Ascending aorta (tissue), 2 donors: ENCODE measurements at places on chromosomes 4 and X. TPM values are rescaled to one million over a fixed set of nuclear protein-coding genes. Genes with fewer than 3 reads are reported as not detected.

GRCh38 chr4:159027535-159027934 lies 75.3 kb upstream of the RAPGEF2 start:
- no peak for DNase-seq

The ANOS1 gene
- total RNA-seq, result 1.7 TPM

- no peak for DNase-seq
These were observed 107.3 kb downstream of the AMMECR1 start for GRCh38 chrX:110210417-110211139.

The FRMD7 gene
- total RNA-seq, result not detected

- DNase-seq, result no peak
These were observed 45.2 kb upstream of the CLCN4 start for GRCh38 chrX:10111364-10112148.

The BRS3 gene
- not detected for total RNA-seq

DNA sequence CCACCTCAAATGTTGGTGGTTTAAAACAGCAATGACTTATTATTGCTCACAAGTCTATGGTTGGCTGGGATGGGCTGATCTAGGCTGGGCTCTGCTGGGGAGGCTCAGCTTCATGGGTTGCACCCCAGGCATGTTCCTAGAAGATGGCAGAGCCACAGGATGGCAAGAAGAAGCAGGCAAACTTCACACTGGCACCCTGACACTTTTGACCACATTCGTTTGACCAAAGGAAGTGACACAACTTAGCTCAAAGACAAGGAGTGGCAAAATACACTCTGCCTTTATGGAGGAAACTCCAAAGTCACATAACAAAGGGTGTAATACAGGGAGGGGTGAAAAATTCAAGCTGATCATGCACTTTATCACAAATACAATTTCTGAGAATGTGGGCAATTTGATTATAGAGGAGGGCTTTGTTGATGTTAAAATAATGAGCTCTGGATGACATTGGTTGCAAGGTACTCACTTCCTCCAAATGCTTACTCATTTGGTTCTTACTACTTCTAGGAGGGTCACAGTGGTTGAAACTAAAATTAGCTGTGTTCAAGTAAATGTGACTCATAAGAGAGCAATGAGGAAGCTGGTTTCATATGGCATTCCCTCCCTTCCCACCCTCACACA lies 249.2 kb upstream of the RPS6KA3 start:
- DNase-seq, result no peak

DNA sequence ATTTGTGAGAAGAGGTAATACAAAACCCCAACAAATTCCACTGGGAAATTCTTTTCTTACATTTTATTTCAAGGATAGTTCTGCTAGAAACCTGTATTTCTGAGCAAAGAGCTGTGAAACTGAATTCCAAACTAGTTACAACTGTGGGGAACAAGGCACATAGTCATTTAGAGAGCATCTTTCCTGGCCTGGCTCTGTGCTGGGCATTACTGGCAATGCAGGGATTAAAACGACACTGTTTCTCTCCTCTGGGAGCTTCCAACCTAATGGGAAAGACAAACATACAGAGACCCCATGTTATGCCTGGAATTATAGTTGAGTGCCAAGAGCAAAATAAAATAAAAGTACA lies 36.5 kb downstream of the SUPT20HL1 start:
- DNase-seq, result peak; percentile 69

The VCX3A gene
- total RNA-seq, result not detected

DNA sequence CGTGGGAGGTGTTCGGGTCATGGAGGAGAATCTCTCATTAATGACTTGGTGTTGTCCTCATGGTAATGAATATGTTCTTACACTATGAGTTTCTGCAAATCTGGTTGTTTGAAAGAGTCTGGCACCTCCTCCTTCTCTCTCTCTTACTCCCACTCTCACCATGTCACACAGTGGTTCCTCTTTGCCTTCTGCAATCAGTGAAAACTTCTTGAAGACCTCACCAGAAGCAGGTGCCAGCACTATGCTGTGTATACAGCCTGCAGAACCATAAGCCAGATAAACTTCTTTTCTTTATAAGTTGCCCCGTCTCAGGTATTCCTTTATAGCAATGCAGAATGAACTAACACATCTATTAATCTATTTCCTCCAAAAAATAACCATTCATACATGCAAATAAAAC lies 275.0 kb downstream of the ANTXR2 start:
- DNase-seq, result no peak

DNA sequence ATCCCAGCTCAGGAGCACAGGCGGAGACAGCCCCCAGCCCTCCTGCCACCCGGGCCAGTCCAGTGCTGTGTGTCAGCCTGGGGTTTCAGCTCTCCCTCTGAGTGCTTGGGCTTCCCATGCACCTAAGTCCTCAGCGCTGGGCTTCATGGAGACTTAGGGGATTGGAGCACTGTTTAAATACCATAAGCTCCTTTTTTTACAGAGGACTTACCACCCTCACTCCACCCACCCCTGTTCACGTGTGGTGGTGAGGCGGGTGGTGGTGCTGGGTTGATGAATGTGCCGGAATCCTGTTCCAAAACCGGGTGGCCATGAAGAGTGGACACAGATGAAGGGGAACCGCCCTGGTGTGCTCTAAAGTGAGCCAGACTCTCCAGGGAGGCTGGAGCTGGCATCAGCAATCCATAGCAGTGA lies 66.9 kb downstream of the PSAPL1 start:
- no peak for DNase-seq

GRCh38 chr4:4383085-4383484 lies 3.8 kb upstream of the NSG1 start:
- no peak for DNase-seq

GRCh38 chrX:153633048-153633447 lies 14.0 kb upstream of the DUSP9 start:
- DNase-seq, result no peak

The CABS1 gene
- total RNA-seq, result not detected

The SHOX gene
- not detected for total RNA-seq

- DNase-seq, result no peak
These were observed 186.5 kb upstream of the RPL34 start for GRCh38 chr4:108433832-108434231.

- no peak for DNase-seq
These were observed 167.0 kb downstream of the AASDH start for GRCh38 chr4:56220261-56220660.

DNA sequence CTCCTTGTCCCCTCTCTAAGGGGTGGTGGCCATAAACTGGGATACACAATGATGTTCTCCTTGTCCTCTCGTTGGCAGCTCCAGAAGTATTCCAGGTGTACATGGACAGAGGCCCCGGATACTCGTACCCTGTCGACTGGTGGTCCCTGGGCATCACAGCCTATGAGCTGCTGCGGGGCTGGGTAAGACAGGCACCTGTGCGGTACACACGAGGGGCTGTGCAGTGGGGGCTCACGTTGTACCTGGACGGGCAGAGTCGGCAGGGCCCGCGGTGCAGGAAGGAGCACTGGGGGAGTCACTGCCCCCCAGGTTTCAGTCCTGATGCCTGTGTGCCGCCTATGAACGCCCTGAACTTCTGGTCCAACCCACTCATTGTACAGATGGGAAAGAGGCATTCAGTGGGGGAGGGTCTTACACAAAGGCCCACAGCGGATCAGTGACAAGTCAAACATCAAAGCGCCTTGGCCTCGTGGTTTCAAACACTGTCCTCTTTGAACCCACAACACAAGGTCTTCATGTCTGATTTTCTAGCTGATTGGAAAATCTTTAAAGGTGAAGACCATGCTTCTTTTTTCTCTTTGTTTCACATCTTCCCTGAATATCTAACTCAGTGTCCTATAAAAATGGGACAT lies 261.6 kb downstream of the EVC2 start:
- peak; percentile 48 for DNase-seq

GRCh38 chr4:167622481-167623240 lies 388.4 kb upstream of the SPOCK3 start:
- no peak for DNase-seq

GRCh38 chr4:119726505-119726904 lies 97.9 kb upstream of the PDE5A start:
- DNase-seq, result no peak

- DNase-seq, result no peak
These were observed 8.9 kb upstream of the CD38 start for GRCh38 chr4:15769202-15769601.

The LRAT gene
- total RNA-seq, result not detected

DNA sequence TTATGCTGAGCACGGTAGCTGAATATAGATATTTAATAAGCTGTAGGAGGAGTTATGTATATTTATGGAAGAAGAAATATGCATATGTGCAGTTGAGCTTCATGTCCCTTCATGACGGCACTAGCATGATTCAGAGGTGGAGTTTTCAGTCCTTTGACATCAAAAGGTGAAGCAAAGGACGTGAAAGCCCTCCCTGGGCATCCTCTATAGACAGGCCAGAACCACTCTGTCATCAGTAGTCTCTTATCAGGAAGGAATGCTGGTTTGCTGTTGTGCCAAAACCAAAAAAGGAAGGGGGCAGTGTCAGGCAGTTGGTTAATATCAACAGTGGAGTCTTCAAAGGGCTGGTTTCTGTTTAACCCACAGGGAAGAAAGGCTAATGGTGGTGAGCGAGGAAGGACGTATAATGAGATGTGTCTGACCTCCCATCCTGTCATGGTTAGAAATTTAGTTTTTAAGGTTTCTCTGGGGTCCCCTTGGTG lies 23.5 kb upstream of the IL2 start:
- DNase-seq, result no peak

DNA sequence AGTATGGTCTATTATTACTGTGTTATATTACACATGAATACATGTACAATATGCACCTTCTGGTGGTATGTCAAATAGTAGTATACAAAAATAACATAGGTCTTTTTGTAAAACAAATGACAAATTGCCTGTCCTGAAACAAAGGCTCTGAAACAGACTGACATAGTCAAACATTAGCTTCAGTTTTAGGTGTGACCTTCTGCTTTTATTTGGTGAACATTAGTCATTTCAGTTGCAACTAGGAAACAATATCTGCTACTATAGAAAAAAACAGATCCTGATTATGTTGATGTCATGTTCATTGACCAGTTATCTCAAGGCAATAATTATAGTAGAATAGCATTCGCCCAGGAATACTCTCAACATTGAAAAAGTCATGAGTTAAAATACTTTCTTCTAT lies 123.0 kb downstream of the CHRNA9 start:
- DNase-seq, result no peak

The ARL9 gene
- total RNA-seq, result not detected

GRCh38 chr4:140300271-140300970 lies 73.0 kb upstream of the SCOC start:
- DNase-seq, result no peak

DNA sequence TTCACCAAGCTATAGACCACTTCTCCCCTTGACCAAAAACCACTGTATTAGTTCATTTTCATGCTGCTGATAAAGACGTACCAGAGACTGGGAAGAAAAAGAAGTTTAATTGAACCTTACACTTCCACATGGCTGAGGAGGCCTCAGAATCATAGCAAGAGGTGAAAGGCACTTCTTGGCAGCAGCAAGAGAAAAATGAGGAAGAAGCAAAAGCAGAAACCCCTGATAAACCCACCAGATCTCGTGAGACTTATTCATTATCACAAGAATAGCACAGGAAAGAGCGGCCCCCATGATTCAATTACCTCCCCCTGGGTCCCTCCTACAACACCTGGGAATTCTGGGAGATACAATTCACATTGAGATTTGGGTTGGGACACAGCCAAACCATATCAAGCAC lies 97.8 kb downstream of the DOCK11 start:
- no peak for DNase-seq

GRCh38 chr4:14267373-14268060 lies 640.0 kb upstream of the BOD1L1 start:
- DNase-seq, result no peak

- DNase-seq, result no peak
These were observed 296.7 kb upstream of the CASK start for GRCh38 chrX:42220083-42220482.

The HPGDS gene
- total RNA-seq, result not detected

GRCh38 chr4:148162991-148163390 lies 279.2 kb downstream of the NR3C2 start:
- no peak for DNase-seq

- no peak for DNase-seq
These were observed 504.8 kb upstream of the BOD1L1 start for GRCh38 chr4:14132301-14132700.

GRCh38 chrX:20144491-20144890 lies 2.9 kb upstream of the EIF1AX start:
- no peak for DNase-seq

The RCHY1 gene
- 16.2 TPM for total RNA-seq

The COX7B2 gene
- total RNA-seq, result not detected

- DNase-seq, result no peak
These were observed 412.5 kb downstream of the ADAM29 start for GRCh38 chr4:175330652-175331051.

- no peak for DNase-seq
These were observed 21.3 kb downstream of the DMD start for GRCh38 chrX:33190016-33190415.
